HuH-7 (cell line): ENCODE measurements at places on chromosomes 1 and 21.

- DNase-seq: no peak
These were observed 9.8 kb downstream of the CACNA1E start for GRCh38 chr1:181493166-181493565.

DNA sequence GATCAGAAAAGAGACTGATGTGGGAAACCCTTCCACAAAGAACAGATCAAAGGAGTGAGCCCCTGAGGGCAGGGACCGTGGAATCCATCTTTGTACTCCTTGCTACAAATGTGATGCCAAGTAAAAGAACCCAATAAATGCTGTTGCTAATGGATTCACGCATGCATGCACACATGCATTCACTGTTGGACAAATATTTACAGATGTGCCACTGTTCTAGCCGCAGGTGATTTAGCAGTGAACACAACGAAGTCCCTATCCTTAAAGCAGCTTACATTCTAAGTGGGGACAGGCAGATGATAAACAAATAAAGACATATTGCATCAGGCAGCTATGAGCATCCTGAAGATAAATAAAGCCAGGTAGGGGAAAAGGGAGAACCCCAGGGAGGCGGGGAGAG, 67.8 kb downstream of the ITPKB start:
- no peak for DNase-seq

GRCh38 chr1:67803380-67804279, 29.6 kb downstream of the GNG12 start:
- DNase-seq: no peak

DNA sequence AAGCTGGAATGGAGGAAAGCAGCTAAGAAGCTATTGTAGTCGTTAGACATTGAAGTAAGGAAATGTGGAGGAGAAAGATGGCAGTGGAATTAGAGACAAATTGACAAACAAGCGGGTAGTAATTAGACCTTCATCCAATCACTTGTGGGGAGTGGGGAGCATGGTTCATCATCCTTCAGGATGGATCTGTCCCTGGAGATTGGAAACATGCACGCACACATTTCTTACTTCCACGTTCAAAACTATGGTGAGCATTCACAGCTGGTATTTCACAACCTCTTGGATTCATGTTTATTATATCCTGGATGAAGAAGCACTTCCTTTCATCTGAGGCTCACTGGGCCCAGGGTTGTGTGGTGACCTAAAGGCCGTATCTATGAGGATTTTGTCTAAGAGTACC, 188.1 kb downstream of the ST6GALNAC3 start:
- DNase-seq: no peak

- no peak for DNase-seq
These were observed 157.7 kb downstream of the TRIM33 start for GRCh38 chr1:114353262-114353661.

GRCh38 chr1:196372896-196373536, 235.2 kb downstream of the KCNT2 start:
- DNase-seq: no peak

GRCh38 chr1:236141447-236142252, 689 bp upstream of the GPR137B start:
- DNase-seq: peak; percentile 66

DNA sequence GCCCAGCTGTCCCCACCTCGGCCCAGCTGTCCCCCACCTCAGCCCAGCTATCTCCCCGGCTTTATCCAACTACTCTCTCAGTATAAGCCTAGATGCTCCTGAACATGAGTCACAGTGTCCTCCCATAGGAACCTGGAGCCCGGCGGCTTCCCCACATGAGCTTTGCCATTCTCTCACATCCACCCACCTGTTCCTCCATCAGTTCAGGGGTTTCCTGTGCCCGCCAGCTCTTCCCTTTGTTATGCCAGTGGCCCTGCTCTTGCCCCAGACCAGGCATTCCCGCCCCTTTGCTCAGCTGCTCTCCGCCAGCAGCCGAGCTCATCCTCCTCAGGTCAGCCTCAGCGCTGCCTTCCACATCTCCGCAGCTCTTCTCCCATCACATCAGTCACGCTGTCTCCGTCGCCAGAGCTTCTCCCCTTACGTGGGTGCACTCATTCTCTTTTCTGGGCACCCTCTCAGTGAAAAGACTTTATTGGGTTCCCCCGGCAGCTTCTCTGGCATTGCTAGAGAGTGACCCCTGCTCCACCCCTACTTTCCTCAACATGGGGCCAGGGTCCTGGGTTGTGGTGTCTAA, 89.5 kb upstream of the CSF3R start:
- DNase-seq: no peak

DNA sequence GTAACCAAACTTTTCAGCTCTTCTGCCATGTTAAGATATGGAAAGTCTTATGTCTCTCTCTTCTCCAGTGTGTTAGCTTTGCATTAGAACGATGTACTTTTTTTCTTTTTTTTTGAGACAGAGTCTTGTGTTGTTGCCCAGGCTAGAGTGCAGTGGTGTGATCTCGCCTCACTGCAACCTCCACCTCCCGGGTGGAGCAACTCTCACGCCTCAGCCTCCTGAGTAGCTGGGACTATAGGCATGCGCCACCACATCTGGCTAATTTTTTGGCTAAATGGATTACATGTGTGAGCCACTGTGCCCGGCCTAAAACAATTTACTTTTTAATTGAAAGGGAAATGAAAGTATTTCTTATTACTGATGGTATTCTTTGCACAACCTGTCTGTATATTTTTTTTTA, 35.8 kb downstream of the SPEN start:
- no peak for DNase-seq

GRCh38 chr21:31730712-31731055, 1.2 kb downstream of the SCAF4 start:
- DNase-seq: no peak

DNA sequence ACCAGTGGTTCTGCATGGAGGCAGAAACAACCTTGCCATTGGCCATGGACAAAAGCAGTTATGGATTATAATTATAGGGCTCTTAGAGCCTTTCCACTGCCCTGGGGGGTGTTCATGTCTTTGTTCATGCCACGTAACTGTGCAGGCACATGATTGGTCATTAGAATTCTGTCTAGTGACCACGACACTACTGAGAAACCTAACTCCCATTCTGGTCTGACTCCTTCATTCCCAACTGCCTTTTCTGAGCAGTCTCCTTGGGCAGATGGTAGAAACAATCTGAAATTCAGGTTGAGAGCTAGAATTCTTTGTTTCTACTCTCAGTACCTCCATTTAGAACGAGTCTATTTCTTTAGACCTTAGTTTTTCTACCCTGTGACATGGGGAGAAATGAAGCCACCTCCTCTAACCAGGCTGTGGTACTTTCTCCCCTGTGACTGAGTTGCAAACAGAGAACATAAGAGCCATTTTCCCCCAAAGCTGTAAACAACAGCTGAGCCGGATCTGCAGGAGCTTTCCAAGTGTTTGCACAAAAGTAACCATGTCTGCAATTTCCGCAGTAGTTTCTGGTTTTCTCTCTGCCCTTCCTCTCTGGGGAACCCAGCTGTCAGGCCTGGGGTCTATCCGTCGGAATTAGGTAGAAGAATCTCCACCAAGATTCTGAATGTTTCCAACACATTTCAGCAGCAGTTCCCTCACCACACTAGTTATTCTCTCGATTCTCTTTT, 37.7 kb upstream of the IPO9 start:
- no peak for DNase-seq

DNA sequence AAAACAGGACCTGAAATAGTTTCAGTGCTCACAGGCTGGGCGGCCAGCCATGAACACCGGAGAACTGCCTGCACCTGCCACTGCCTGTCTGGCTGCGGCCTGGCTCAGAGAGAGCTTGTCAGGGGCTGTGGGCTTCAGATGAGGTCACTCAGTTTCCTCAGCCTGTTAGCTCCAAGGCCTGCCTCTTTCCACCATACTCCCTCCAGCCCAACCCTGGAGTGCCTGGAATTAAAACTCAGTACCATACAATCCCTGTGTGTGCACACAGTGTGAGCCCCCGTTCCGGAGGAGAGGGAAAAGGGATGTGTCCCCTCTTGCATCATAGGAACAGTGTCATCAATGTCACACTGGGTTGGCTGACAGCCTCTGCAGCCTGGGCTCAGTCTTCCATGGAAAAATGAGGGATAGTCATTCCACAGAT, 16.2 kb downstream of the CACNA1S start:
- DNase-seq: no peak

GRCh38 chr1:7482772-7483495, 288.2 kb upstream of the VAMP3 start:
- DNase-seq: no peak

DNA sequence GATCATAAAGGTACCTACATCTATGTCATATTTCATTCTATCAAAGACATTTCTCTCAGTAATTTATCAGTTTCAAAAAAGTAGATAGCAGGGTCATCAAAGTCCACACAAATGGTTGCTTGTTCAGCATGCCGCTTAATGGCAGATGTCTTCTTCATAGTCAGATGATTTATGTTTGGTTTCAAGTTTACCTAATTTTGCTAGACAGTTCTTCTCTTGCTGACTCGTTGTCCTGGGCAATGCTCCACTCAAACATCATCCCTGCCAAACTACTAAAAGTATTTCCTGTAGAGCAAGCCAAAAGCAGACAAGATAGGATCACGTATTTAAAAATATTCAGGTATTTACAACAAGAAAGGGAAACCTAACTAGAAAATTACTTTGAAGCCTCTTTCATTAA, 13.6 kb downstream of the NUP210L start:
- no peak for DNase-seq

DNA sequence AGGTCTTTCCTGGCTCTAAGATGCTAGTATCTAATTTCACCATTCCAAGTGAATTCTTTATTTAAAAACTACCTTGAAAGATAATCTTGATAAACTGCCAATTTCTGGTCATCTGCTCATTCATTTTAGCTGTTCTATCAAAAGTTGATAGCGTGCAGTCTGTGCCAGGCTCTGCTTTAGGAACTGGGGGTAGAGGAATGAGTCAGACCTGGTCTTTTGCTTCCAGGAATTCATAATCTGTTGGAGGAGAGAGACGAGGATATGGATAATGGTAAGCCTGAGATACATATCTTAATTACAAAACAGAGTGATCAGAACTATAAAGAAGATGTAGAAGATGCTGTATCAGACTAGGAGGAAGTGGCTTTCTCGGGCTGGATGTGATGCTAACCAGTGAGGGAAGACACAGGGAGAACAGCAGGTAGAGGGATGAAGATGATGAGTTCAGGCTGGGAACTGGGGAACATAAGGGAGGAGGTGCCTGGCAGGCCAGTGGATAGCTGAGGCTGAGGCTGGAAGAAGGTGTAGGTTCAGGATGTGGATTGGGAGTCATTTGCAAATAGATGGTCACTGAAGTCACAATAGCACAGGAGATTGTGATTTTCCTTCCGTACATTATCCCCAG, 12.3 kb upstream of the PHC2 start:
- DNase-seq: no peak

- DNase-seq: peak; percentile 68
These were observed 17.2 kb downstream of the NFYC start for GRCh38 chr1:40708750-40709099.

DNA sequence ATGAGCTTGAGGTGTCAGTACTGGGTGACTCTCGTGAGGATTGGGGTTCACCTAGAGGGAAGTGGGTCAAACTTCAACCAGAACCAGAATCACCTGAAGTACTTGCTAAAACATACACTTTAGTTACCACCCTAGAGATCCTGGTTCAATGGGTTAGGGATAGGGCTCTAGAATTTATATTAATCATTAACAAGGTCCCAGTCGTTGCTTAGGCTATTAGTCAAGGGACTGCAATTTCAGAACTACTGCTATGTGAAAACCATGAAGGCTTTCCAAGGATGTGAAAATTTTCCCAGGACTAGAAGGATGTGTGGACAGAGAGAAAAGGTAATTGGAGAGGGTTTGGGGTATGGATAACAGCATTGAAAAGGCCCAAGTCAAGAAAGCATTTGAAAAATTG, 162.6 kb downstream of the GRIK1 start:
- DNase-seq: peak; percentile 47

GRCh38 chr1:59310549-59311250, 13.8 kb downstream of the FGGY start:
- no peak for DNase-seq

GRCh38 chr1:30099587-30100523, 623.5 kb downstream of the MATN1 start:
- no peak for DNase-seq
